Regular cardiac myocyte (primary cell): ENCODE measurements at places on chromosomes 16 and 17. TPM values are rescaled to one million over a fixed set of nuclear protein-coding genes. Genes with fewer than 3 reads are reported as not detected.

The ZNF213 gene
- 5.1 and 5.9 TPM in 2 replicates for total RNA-seq

The ZPBP2 gene
- total RNA-seq = not detected in 2 replicates

The HEATR9 gene
- not detected in 2 replicates for total RNA-seq

The C17orf50 gene
- not detected in 2 replicates for total RNA-seq

The KRTAP4-4 gene
- not detected in 2 replicates for total RNA-seq

The ATP2A3 gene
- 0.77 and 2.0 TPM in 2 replicates for total RNA-seq

The KRTAP4-5 gene
- not detected in 2 replicates for total RNA-seq

The MPV17L gene
- total RNA-seq = 0.58 and 0.85 TPM in 2 replicates
